ENCODE measurements at places on chromosomes 3 and 15.

DNA sequence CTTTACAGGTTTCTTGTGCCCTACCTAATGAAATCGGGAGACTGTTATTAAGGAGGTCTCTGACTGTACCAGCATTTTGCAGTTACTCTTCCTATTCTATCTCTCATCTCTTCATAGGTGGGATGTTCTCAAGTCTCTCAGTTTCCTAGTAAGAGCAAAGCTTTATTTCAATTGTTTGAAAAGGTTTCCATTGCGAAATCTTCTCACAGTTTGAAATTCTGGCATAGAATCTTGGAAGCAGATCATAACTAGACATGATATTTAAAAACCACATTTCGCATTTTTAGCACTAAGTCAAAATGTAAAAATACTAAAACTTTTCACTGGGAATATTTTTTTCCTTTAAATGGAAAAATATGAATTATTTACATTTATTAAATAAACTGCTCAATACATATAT is 1311.4 kb downstream of the ROBO2 start:
- DNase-seq: no peak

DNA sequence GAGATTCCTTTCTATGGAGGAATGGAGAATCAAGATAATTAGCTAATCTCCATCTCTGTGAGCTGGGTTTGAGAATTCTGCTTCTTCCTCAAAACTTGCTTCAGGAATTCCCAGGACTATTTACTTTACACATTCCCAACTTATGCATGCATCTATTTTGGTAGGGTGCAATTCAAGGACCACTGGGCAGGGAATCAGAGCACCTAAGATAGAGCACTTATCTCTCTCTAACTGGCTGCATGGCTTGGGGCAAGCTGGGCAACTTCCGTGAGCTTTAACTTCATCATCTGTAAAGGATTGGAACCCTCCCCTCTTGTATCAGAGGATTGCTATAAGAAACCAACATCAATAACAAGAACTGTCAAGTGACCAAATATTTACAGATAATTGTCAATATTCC is 160.2 kb downstream of the PDCD6IP start:
- DNase-seq: no peak

GRCh38 chr15:61701455-61701854 is 358.8 kb downstream of the VPS13C start:
- no peak for DNase-seq

DNA sequence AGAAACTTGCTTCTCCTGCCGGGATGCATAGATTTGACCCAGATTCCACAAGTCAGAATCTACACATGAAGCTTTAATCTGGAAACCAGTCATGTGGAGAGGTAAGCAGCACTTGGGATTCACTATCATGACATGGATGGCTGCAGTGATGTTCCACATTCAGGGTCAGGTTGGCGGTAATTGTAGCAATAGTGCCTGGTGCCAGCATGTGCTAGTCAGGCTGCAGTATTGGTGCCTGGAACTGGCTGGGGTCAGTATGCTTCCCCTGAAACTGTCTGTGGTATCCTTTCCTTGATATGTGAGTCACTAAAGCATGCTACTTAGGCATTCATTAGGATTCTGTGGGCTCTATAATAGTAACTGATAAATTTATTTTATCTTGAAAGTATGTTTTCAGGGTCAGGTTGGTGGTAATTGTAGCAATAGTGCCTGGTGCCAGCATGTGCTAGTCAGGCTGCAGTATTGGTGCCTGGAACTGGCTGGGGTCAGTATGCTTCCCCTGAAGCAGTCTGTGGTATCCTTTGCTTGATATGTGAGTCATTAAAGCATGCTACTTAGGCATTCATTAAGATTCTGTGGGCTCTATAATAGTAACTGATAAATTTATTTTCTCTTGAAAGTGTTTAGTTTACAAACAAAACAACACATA is 1439.2 kb downstream of the ZPLD1 start:
- no peak for DNase-seq

DNA sequence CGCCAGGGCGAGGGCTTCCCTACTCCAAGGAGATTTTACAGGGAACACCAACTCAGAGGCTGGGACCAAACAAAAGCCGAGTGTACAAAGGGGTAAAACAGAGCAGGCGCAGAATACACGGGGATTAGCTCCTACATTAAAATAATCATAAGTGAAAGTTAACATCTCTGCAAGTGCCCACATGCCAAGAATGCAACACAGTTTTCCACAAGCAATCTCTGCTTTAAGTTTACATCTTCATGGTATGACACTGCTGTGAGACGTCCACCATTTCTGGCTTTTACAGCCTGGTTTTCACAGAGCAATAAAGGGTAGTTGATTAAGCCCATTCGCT is 500 bp upstream of the VGLL3 start:
- DNase-seq: no peak

DNA sequence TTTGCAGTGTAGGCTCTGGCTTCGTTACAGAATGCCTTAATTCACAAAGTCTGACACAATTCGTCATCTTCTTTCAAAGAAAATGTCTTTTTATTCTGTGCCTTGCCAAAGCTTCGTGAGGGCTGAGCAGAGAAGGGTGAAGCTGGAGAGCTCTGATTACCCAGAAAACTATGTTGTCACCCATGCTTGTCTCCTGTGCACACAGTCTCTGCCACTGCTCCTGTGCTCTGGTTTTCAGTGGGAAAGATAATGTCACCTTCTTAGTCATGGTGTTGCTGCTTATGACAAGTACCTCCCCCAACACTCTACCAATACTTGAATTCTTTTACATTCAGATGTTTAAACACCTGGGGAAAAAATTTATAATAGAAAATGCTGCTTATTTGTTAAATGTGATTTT is 509.2 kb upstream of the GRM7 start:
- no peak for DNase-seq

- DNase-seq: no peak
These were observed 1.1 kb upstream of the PLCL2 start for GRCh38 chr3:16883723-16884083.

DNA sequence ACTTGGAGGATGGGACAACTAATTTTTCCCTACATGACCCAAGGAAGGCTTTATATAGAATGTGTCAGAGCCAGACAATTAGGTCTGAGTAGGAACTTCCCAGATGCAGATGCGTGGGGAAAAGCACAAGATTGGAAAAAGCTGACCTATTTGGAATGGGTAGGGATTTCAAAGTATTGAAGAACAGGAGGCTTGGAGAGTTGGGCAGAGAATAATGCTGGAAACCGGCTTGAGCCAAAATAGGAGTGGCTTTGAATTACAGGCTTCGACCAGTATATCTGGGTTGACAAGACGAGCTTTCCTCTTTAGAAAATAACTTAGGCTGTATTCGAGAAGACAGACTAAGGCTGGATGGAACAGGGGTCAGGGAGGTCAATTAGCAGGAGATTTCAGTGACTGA is 181.1 kb downstream of the GBE1 start:
- DNase-seq: no peak

- DNase-seq: no peak
These were observed 225.4 kb downstream of the SATB1 start for GRCh38 chr3:18199757-18200156.

All from stimulated activated naive CD4-positive, alpha-beta T cell (primary cell).